ENCODE measurements at places on chromosomes 7 and 10.
A peak's percentile ranks its signal among the peaks of the same experiment; 100 is the strongest.

DNA sequence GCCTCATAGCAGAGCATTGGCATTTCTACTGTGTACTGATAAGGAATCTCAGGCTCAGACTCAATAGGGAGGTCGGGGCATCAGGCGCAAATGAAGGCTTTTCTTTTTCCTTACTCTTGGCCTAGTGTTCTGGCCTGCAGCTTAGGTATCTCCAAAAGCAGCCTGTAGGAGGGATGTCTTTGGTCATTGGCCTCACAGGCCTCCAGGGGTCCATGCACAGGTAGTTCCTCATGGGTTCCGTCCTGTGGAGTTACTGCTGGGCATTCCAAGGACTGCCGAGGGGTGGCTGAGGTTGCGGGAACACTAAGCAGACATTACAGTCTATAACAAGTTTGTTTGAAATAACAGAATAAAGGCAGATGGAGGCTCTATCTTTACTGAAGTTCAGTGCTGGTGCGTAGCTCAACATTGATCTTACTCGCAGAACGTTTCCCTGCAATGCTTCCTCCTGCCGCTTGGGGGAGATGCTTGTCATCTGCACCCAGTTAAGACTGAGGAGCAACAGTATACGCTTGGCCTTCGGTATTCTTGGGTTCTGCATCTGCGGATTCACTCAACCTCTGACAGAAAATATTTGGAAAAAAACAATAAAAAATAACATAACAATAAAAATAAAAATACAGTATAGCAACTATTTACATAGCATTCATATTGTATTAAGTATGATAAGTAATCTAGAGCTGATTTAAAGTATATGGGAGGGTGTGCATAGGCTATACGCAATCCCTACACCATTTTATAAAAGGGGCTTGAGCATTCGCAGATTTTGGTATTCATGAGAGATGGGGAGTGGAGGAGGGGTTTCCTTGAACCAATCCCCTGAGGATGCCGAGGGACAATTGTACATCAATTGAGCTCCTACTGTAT, 58.9 kb downstream of the SH2D4B start:
- DNase-seq, result peak; percentile 61

GRCh38 chr7:22181663-22182062, 175.3 kb downstream of the RAPGEF5 start:
- DNase-seq, result no peak

- no peak for DNase-seq
Measured at GRCh38 chr10:102384053-102384452, 11.5 kb upstream of the NFKB2 start.

- peak; percentile 68 for DNase-seq
Measured at GRCh38 chr7:134613623-134614347, 32.9 kb upstream of the BPGM start.

- no peak for DNase-seq
Measured at GRCh38 chr7:130899071-130899560, 165.1 kb upstream of the KLF14 start.

GRCh38 chr10:19778996-19779395, 37.2 kb upstream of the PLXDC2 start:
- DNase-seq, result no peak

- no peak for DNase-seq
Measured at GRCh38 chr7:100163006-100163531, 4.5 kb upstream of the TRAPPC14 start.

GRCh38 chr7:14936554-14936953, 34.0 kb upstream of the DGKB start:
- no peak for DNase-seq

DNA sequence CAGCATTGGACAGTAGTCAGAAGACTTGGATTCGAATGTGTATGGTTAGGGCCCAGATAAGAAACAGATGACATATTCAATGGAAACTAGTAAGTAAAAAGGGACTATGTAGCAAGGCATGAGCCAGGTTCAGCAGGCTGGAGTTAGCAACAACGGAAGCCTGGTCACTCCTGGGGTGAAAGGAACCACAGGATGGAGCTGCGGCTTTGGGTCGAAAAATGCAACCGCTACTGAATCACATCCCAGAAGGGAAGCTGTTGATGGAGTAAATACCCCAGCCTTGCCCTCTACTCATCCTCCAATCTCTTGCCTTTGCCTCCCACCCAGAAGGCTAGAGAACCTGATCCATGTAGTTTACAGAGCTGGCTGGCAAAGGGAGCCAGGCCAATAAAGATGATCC, 37.5 kb upstream of the EGR2 start:
- no peak for DNase-seq

DNA sequence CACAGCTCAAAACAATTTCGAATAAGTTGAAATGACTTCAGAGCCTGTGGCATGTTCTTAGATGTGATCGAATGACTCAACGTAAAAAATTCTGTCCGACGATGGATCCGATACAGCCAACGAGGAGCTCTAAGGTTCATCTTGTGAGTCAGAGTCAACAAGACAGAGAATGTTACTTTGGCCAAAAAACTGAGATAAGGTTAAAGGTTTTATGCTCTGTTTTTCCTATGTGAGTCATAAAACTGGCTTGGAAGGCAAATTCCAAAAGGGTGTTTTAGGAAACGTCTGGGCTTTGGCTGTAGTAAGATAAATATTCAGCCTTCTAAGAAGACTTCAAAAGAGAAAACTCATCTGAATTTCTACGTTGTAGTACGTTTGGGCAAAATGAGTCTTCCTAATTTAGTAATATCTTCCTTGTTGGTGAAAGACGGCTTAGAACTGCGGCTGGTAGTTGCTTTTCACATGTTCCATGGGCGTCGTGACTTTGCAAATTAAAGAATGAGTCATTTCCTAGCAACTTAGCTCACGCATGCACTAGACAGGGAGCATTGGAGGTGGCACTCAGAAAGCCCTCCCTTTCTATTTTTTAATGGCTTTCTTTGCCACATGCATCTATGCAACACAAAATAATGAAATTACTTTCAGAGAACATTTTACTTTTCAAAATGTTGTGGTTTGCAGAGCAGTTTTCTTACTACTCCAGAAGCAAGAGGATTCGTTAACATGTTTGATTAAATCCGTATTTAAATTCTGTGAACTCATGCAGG, 28.2 kb downstream of the PFKP start:
- DNase-seq, result peak; percentile 32

DNA sequence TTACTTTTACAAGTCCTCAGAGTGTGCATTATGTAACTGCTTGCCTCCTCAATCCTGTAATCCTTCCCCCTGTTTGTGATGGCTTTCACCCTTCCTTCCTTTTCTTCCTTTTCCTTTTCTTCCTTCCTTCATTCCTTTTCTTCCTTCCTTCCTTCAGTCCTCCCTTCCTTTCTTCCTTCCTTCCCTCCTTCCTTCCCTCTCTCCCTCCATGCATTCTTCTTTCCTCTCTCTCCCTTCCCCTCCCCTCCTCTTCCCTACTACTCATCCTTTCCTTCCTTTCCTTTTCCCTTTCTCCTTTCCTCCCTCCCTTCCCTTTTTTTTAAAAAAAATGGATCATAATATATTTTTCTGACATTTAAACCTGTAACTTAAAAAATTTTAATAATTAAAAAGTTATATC, 22.2 kb upstream of the ABCA13 start:
- DNase-seq, result no peak

DNA sequence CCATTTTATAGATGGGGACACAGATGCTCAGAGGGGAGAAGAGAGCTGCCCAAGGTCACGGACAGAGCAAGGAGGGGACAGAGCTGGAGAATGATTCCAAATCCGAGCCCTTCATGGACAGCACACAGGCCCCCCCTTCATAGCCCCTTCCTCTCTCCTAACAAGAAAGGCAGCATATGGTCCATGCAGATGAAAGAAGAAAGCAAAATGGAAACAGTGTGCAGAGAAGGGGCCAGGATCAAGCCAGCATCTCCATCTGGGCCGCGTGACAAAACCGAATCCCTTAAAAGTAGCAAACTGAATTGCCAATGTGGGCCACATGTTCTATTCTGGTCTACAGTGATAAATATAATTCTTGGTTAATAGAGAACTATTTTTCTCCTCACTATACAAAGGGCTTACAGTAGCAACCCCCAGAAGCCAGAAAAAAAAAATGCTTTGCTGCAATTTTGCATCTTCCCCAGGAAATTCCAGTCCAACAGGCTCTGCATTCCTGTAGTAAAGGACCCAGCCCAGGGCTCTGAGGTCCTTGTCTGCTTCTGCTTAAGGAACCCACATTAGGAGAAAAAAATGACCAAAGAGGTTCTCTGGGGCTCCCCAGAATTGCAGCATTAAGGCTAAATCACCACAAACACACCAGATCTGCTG, 7.8 kb downstream of the CPXM2 start:
- no peak for DNase-seq

DNA sequence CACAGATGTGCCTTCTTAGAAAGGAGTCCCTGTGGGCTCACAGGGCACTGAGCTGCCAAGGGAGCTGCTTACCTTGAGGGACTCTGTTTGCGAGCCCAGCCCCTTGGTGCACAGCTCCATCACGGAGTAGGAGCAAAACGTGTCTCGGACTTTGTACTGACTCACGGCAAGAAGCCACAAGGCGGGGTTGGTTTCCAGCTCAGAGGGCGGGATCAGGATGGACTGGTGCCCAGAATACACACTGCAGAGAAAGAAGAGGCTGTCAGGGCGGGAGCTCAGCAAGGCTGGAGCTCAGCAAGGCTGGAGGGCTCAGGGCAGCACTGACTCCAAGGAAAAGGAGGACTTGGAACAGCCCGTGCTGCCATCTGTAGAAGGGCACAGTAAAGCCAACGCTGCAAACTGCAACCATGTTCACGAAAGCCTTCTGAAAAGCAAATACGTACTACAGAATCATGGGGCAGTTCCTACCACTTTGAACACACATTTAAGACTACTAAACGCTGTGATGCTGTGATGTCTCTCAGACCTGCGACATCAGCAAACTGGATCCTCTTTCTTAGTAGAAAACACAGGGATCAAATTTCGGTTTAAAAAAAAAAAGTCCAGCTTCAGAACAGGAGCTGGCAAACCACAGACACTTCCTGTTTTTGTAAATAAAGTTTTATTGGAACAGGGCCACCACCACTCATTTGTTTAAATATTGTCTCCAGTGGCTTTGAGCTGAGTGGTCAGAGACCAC, 194.3 kb downstream of the ZMYND11 start:
- DNase-seq, result no peak

GRCh38 chr7:55965100-55965470, 700 bp downstream of the NIPSNAP2 start:
- no peak for DNase-seq

GRCh38 chr10:472241-472910, 217.1 kb downstream of the DIP2C start:
- DNase-seq, result no peak

DNA sequence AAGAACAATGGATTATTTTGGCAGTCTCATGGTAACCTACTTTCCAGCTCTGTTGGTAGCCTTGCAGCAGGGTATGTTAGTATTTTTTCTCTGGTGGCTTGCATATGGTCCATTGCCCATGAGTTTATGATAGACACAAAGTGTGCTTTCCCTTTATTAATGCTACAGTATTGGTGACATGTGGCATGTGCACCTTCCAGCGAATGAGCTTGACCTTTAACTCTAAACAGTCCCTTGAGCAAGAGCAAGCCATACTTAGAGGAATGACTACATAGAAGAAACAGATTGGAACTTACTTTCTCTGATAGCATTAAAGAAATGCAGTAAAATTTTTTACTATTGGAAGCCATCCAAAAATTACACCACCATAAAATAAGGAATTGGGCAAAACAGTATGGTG, 73.9 kb downstream of the VTI1A start:
- DNase-seq, result no peak

GRCh38 chr10:43251419-43252165, 15.3 kb downstream of the RASGEF1A start:
- DNase-seq, result peak; percentile 5

DNA sequence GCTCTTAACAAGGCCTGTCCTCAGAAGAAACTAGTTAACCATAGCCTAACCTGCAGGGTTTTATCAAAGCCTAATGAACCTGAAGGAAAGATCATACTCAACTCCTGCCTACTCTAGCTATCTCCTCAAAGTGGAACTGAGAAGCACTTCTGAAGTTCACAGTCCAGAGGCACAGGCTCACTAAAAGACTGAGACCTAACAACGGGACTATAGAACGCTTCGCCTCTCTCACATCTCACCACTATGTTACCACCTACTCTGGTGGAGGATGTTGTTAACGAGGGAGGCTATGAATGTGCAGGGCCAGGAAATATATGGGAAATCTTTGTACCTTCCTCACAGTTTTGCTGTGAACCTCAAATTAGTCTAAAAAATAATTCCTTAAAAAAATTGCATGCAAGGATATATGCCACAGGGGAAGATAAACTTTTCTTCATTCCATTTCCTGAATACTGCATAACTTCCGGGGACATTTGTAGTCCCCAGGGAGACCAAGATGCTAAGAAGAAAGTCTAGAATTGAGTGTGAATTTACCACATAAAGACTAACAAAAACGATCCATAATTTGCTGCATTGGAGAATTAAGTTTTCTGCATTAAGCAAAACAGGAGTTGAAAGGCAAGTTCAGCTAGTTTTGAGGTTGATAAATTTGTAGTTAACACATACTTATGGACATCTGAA, 21.6 kb downstream of the LIPJ start:
- no peak for DNase-seq

- DNase-seq, result no peak
Measured at GRCh38 chr7:103855671-103856070, 133.8 kb downstream of the RELN start.

DNA sequence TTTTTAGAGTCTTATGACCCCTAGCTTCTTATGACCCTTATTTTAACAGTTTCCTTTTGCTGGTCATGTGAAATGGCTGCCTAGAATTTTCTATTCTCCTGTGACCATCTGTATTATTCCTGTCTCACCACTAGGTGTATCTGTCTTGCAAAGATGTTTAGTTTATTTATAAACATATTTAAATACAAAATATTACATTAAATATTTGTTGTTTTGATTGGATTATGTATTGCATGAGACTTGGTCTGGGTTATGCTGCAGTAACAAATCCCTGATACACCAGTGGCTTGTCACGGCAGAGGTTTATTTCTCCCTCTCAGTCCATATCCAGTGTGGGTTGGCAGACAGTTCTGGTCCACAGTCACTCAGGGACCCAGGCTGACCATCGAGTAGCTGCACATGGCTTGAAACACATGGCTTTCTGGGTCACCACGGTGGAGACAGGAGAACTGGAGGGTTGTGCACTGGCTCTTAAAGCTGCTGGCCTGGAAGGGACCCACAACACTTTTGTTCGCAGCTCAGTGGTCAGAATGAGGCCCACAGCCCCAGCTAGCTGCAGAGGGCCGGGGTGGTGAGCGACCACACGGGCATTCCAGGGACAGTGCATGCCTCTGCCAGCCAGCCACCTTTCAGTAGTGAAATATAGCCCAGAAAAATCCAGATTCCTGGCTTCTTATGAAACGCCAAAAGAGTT, 7.4 kb downstream of the RASSF4 start:
- no peak for DNase-seq

DNA sequence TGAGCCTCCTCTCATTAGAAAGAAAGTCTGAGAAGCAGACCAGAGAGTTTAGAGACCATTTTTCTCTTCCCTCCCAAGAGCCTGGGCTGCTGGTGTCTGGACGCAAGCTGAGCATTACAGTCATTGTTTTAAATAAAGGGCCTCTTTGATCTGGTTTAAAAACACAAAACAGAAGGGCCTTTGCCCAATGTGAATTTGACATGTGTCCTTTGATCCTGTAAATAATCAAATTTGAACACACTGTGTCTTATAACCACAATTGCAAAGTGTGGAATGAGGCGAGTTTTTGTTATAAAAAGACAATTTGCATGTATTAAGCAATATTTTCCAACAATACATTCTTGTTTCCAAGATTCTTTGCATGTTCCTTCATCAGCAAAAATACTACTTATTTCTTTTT, 158.5 kb downstream of the C7orf25 start:
- no peak for DNase-seq
